NCI-H1930 (cell line): ENCODE measurements at places on chromosomes 16 and 17.

DNA sequence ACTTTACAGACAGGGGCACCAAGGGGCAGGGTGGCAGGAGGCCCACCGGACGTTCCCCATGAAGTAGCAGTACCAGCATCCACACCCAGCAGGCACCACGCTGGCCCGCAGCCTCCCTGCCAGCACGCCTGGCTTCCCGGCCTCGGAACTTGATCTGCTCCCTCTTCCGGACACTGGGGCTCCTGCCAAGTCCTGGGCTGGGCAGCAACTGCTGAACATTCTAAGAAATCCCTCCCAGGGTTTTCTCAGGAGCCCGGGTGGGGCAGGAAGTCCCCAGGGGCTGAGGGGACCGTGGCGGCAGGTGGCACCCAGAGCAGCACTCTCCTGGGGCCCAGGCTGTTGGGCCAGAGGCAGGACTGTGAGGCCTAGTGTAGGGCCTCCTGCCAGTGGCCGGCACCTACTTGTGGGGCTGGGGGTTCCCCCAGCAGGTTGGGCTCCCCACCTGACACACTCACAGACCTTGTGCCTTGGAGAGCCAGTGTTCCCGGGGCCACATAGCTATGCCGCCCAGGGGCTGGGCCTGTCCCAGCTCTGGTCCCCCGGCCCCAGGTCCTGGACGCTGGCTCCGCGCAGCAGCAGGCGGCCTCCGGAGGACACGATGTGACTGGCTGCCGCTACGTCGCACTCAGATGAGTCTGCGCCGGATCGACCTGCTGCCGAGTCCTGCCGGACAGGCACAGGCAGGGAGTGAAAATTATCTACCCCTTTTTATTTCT is 86.2 kb upstream of the CBX4 start:
- no peak for DNase-seq

GRCh38 chr17:17226451-17227265 is 10.3 kb downstream of the FLCN start:
- DNase-seq = no peak

- peak; percentile 11 for DNase-seq
These were observed 58.5 kb downstream of the TMEM132E start for GRCh38 chr17:34637548-34638525.

- DNase-seq = no peak
These were observed 4.3 kb upstream of the CCL7 start for GRCh38 chr17:34265711-34266110.

DNA sequence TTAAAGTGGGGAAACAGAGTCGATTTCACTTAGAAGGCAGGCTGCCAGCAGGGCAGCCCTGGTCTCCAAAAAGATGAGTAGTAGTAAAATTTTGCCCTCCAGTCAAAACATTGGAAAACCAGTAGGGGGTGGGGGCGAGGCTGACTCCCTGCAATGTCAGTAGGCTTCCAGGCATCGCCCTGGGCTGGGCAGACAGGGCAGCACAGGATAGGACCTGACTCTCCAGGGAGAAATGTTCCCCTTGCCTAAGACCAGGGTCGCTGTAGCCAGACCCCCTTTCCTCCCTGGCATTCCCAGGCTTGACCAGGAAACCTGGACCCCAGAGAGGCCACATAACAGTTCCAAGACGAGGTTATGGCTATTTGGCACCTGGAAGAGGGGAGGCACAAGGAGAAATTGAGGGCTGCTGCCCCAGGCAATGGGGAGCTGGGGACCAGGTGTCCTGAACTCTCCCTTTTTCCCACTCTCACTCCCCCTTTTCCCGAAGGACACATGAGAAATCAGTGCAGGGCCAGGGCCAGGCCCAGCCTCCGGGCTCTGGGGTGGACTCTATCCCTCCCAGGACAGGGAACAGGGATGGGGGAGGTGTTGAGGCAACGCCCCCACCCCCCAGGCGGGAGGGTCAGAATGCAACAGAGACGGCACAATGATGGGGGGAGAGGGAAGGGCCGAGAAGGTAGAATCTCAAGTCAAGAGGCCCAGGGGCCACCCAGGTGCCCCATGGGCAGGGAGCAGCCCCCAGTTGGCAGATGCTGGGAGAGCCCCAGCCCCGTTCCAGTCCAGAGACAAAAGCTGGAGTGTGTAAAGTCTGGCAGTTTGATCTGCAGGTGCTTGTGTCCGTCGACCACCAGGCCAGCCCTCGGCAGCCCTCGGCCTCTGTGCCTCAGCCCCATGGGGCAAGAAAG is 4.5 kb upstream of the SAMD14 start:
- DNase-seq = no peak

- DNase-seq = no peak
These were observed 20.9 kb downstream of the SPG7 start for GRCh38 chr16:89529097-89529496.

- no peak for DNase-seq
These were observed 5.0 kb upstream of the PRSS54 start for GRCh38 chr16:58299757-58300349.

DNA sequence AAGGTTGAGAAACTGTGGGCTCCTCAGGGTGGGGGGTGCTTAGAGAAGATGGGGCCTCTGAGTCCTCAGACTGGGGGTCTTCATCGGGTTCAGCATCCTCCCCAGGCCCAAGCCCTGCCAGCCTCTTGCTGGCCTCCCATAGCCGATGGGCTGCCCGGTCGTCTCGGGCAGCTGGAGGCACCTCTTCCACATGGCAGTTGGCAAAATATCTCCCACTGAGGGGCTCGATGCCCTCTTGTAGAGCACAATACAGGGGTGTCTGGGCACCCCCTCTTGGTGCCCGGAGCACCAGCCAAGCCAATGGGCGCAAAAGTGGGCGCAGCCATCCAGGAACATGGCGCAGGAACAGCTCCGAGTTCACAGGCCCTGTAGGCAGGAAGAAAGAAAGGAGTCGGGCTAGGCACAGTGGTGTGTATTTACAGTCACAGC is 1.0 kb upstream of the FLOT2 start:
- DNase-seq = no peak
